ENCODE measurements at places on chromosomes 7 and 10.

- no peak for DNase-seq
Measured at GRCh38 chr10:68811314-68812009, 15.9 kb upstream of the STOX1 start.

DNA sequence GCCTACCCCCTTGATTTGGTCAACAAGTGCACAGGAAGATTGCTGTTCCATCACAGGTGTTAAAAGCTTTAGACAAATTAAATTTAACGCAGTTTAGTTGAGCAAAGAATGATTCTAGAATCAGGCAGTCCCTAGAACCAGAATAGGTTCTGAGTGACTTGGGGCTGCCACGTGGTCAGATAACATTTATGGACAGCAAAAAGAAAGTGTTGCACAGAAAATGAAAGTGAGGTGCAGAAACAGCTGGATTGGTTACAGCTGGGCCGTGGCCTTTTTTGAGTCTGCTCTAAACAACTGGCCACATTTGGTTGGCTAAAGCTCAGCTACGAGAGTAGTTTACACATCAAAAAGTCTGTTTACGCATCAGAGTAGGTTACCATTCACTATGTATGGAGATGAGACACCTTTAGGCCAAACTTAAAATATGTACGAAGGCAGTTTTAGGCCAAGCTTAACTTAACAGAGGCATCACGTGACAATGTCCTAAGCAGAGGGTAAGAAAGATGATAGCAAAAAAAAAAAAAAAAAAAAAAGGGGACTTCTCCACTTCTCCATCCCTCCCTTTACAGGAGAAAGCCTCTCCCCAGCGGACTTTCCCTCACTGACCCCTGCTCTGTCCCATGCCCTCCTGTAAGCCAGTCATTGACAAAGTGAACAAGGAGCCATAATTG, 133.2 kb upstream of the PRR15 start:
- no peak for DNase-seq

GRCh38 chr10:47049906-47050305, 138.7 kb downstream of the PTPN20 start:
- DNase-seq, result no peak

- DNase-seq, result no peak
Measured at GRCh38 chr7:77731716-77732115, 35.5 kb downstream of the RSBN1L start.

- DNase-seq, result peak; percentile 82
Measured at GRCh38 chr7:4631380-4632179, 50.5 kb upstream of the FOXK1 start.

GRCh38 chr10:95284807-95285206, 6.0 kb downstream of the PDLIM1 start:
- DNase-seq, result no peak

GRCh38 chr10:124730790-124731189, 13.4 kb downstream of the FAM53B start:
- DNase-seq, result no peak

DNA sequence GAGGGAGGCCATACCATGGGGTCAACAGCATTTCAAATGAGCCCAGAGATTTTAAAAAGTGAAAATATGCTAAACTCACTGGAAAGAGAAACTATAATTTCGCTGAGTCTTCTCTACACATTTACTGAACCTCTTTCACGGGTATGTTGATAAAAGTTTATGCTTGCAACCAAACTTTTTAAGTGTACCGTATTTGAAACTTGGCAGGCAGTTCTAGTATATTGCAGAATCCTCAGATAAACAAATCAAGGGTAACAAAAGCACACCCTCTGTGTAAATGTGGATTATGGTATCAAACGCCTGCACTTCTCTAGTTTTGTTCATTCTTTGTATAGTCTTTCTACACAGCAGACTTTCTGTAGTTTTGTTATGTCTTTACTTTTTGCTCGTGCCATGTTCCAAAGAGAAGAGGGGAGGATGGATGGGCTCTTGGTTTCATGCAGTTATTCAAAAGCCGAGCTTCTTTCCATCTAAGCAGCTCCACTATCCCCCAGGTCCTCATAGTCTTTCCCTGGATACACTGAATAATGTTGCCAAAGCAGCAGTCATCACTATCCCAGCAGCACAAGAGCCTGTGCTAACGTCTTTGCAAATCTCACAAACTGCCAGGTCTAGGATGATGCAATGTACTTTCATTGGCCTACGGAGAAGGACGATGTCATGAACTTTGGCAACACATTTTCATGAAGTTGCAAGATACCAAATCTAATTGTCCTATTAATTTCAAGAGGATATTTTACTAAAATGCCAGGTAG, 131.2 kb downstream of the MPP7 start:
- DNase-seq, result no peak

GRCh38 chr7:42692621-42693020, 219.2 kb downstream of the C7orf25 start:
- DNase-seq, result no peak

GRCh38 chr7:17843041-17843440, 97.3 kb downstream of the SNX13 start:
- DNase-seq, result no peak

- DNase-seq, result no peak
Measured at GRCh38 chr10:97066877-97067555, 118.7 kb downstream of the SLIT1 start.

DNA sequence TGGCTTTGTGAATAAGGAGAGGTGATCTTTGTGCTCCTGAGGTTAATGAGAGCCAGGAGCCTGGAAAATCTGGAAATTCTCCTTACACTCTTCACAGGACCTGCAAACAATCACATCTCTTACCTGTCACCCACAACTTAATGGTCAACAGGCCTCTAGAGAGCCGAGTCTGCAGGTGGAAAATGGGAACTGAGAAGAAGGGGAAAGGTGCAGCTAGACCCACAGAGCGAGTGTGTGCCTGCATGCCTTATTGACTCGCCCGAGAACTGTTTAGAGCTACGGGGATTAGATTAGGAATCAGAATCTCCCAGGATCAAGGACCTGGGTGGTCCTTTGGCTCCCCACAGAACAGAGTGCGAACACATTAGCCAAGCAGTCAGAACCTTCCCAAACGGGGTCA, 329.6 kb downstream of the PTEN start:
- no peak for DNase-seq

DNA sequence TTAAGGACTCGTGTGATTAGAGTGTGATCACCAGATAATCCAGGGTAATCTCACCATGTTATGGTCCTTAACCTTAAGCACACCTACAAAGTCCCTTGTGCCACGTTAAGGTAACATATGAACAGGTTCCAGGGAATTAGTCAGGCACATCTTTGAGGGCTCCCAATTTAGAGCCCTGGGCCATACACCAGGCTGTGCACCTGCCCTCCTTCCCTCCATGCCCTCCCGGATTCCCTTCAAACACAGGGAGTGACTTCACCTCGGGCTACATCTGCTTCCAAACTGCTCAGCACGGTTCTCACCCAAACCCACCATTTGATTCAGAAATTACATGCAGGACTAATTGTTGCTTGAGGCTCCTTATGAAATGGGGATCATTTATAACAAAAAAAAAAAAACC, 93.9 kb upstream of the HABP2 start:
- DNase-seq, result no peak

DNA sequence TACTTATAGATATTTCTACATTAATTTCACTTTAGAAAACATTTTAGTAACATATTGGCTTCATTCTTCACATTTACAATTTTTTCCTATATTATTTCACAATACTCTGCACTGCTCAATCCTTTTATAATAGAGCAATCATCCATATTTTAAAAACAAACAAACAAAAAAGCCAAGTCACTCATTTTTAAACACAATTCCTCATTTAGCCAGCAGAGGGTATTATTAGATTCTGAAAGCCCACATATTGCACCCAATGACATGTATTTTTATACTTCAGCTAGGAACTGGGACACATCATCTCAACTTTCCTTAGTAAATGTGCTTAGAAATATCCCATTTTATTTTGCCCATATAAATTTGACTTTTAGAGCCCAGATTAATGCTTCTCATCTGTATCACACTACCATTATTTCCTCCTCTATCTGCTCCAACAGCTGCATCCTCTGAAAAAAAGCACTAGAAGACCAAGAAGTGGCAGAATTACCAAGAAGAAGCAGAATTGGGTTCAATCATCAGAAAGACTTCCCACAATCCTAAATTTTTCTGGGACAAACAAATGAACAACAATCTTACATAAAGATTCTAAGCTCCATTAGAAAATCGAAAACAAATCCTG, 29.5 kb downstream of the CTNNA3 start:
- peak; percentile 21 for DNase-seq

GRCh38 chr10:126628746-126629145, 41.7 kb downstream of the C10orf90 start:
- no peak for DNase-seq

GRCh38 chr7:45663167-45663921, 89.2 kb downstream of the ADCY1 start:
- peak; percentile 28 for DNase-seq

DNA sequence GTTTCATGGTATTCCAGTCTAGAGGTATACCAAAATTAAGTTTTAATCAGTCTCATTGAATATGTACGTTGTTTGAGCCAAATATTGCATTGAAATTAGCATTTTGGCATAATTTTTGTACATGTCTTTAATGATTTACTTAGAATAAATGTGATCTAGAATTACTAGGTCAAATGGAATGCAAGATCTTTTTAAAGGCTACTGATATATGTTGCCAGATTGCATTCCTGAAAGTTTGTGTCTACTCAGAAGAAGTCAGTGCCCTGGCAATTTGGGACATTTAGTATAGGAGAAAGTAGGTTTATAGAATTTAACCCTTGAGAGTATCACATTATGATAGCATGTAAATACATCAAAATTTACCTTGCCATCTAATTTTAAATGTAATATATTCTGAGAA, 32.4 kb downstream of the KMT2E start:
- no peak for DNase-seq

DNA sequence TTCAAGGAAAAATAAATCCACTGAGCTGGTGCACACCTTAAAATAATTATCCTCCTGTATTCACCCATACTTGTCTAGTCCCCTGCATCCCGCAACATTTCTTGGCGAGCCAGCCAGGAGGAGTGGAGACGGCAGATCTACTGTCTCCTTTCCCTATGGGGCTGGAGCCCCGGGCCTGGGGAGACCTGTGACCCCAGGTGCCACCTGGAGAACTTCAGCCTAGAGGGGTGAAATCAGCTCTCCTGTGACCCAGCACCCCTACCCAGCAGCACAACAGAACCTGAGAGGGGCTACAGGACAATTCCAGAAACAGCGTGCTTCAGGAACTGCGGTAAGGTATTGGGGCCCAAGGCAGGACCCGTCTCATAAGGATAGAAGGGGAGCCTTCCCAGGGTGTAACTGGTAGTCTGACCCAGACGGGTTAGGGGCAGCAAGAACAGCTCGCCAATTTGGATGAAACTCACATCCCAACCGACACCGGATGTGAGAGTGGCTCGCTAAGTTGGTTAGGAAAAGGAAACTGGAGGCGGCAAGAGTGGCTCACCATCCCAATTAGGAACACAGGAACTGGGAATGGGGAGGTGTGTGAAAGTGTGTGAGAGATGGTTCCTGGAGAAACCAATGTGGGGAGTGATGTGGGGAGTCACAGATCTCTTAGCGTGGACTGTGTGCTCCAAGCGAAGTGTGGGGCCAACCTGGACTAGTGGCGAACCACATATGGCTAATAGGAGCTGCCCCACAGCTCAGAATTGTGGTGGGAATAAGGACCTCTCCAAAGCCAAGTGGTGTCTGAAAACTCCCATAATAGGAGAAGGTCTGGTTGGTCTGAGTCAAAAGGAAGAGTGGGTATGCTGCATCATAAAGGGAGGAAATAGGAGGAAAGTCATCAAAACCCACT, 15.1 kb upstream of the DENND2A start:
- DNase-seq, result no peak

DNA sequence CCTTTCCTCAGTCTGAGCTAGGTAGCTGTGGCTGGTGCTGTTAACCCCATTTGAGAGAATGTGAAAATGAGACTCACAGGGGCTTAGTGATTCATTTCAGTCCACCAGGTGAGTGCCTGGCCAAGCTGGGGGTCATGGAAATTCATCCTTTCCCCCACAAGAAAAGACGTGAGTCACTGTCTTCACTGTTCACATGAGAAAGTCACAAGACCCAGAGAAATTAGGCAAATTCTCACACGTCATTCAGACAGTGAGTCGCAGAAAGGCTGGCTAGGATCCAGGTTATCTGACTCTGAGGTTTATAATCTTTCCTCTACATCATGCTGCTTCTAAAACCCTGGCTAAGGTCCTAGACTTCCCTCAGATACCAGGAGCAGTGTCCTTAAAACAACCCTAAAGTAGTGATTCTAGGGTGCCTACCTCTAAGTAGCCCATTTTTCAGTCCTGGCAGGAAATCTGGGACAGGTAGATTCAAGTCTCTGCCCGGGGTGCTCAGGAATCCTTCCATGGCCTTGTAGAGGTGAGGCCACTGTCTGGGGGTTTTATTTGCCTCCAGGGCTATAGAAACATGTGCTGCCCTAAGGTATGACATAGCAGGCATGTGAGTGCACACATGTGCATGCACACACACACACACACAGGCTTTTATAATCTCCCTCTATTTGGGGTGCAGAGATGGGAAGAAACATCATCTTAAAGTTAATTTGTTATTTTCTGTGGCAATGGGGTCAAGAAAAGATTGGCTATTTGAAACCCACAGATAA, 427.9 kb upstream of the CELF2 start:
- peak; percentile 70 for DNase-seq

GRCh38 chr7:128974241-128974934, 36.7 kb downstream of the IRF5 start:
- DNase-seq, result no peak

- peak; percentile 89 for DNase-seq
Measured at GRCh38 chr7:9097565-9098060, 664.2 kb downstream of the NXPH1 start.

- no peak for DNase-seq
Measured at GRCh38 chr7:130037703-130038102, 13.5 kb downstream of the ZC3HC1 start.

- DNase-seq, result no peak
Measured at GRCh38 chr10:131083915-131084790, 227.4 kb downstream of the TCERG1L start.

GRCh38 chr10:102675011-102675665, 30.9 kb downstream of the TRIM8 start:
- DNase-seq, result no peak

DNA sequence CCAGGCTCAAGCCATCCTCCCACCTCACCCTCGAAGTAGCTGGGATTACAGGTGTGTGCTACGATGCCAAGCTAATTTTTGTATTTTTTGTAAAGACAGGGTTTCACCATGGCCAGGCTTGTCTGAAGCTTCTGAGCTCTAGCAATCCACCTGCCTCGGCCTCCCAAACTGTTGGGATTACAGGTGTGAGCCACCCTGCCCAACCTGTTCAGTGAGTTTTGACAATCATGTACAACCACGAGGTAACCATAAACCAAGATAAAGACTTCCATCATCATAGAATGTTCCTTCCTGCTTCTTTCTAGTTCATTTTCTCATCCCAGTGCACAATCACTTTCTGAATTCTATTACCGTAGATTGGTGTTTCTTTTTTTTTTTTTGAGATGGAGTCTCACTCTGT, 30.5 kb upstream of the MKRN1 start:
- no peak for DNase-seq

GRCh38 chr7:147810269-147810668, 780.3 kb upstream of the C7orf33 start:
- DNase-seq, result no peak

- DNase-seq, result no peak
Measured at GRCh38 chr7:147231275-147231674, 1114.7 kb downstream of the CNTNAP2 start.
